ENCODE measurements at places on chromosomes 3 and 15. TPM values are rescaled to one million over a fixed set of nuclear protein-coding genes. Genes with fewer than 3 reads are reported as not detected.

Gene HTR3E
- total RNA-seq, result not detected

Gene CEP152
- total RNA-seq, result 3.3 TPM

Gene TADA3
- 71.1 TPM for total RNA-seq

Gene MESP1
- not detected for total RNA-seq

Gene KBTBD8
- total RNA-seq, result 2.4 TPM

Gene SPATA12
- total RNA-seq, result not detected
